GM13977 (cell line): ENCODE measurements at places on chromosomes 11 and 22.

DNA sequence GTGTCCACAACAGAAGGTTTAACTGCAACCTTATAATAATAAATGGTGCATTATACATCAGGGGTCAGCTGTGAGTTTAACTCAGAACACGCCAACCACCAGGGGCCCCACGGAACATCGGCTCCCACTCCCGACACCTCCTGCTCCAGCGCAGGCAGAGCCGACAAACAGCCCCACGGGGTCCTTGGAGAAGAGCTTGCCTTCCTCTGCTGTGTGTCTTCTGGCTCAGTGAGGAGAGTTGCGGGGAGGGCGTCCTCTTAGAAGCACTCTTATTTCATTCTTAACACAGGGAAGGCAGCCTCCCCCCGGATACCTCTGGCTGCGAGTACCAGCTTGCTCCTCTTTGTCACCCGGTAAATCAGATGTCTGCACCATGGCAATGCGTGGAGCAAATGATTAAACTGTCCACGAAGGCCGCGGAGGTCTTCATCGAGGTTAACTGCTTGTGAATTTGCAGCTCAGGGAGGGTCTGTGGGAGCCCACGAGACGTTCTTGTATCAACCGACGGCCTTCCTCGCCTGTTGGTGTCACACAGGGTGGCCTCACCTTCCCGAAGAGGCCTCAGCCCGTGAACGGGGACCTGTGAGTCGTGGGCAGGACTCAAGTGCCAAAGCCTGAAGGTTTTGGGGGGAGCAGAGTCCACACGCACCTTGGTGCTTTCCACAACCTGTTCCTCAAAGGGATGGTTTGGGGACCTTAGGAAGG is 464.0 kb downstream of the BRD1 start:
- no peak for DNase-seq

DNA sequence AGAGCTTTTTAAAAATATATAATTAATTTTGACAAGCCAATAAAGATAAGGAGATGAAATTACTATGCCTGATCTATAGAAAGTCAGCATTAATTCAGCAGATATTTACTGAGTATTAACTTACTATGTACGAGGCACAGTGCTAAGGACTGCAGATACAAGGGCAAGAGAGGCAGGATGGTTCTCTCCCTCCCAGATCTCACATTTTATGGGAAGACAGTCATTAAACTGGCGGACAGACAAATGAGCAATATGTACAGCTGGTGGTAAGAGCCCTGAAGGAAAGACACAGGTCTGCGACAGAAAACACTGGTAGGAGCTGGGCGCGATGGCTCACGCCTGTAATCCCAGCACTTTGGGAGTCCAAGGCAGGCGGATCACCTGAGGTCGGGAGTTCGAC is 36.8 kb downstream of the MCHR1 start:
- DNase-seq = no peak

DNA sequence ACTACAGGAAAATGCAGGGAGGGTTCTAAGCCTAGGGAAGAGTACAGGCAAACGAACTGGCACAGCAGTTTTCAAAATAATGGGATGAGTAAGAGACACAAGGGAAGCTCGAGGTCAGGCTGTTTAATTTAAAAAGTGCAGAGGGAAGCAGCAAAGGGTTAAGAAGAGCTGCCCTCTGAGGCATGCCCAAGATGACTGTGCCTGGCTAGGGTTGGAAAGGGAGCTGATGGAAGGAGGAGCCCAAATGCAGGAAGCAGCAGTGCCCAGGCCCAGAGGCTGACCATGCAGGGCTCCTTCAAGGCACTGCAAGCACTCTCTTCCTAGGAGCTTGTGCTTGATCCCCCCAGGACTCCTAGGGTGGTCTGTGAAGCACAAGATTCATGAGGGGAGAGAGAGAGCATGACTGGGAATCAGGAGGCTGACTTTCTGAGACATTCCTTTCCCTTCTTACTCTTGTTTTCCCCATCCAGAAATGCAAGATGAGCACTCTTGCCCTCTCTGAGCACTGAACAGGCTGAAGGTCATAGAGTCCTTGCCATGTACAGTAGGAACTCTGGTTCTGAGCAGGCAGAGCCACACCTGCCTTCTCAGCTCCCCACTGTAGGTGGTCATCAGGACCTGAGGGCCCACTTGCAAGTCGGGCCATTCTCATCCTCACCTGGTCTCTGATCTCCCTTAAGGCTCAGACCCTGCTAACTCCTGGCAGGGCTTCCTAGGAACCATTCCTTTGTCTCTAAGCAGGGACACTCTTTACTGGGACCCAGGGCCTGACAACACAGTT is 46.7 kb upstream of the DRD2 start:
- DNase-seq = no peak

- no peak for DNase-seq
Measured at GRCh38 chr22:23632178-23632577, at the start of gene DRICH1. Gene DRICH1 (minus strand): TSS chr22:23632321. CDS start chr22:23632023, 298 bp downstream.

GRCh38 chr11:94751218-94751609 is 16.9 kb upstream of the AMOTL1 start:
- no peak for DNase-seq

GRCh38 chr11:126002181-126002580 is 56.3 kb downstream of the VSIG10L2 start:
- DNase-seq = no peak

GRCh38 chr22:45992737-45993136 is 15.8 kb upstream of the WNT7B start:
- no peak for DNase-seq

GRCh38 chr11:93491973-93492372 is 51.2 kb downstream of the SMCO4 start:
- no peak for DNase-seq

GRCh38 chr22:17853073-17853472 is 78.8 kb upstream of the BID start:
- no peak for DNase-seq

- DNase-seq = no peak
Measured at GRCh38 chr11:122395282-122395681, 260.2 kb upstream of the UBASH3B start.

DNA sequence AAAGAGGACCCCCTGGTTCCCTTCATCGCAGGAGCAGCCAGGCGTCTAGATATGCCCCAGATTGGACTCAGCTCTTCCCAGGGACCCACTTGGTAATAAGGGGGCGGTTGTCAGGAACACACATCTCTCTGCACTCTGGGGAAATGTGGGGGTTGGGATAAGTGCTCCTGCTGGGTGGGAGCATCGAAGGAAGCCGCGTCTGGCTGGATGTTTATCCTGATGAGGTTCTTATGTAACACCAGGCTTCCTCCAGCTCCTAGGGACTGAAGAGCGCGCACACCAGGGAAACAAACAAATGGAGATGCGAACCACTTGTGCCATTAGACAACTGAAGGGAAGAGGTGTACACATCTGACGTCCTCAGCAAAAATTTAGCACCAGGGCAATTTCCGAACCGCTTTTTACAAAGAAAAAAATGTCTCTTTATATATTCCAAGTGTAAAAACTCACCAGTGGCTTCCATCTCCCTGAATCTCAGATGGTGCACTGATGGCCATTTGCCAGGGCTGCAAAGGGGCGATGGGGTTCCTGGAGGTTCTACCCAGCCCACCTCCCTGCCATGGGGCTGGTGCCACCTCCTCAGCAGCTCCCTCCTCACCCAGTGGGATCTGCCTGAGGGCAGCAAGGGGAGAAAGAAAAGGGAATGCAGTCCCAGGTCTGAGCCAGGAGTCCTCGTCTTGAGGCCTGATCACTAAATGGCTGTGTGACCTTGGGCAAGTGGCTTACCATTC is 89.4 kb downstream of the PKNOX2 start:
- DNase-seq = no peak

DNA sequence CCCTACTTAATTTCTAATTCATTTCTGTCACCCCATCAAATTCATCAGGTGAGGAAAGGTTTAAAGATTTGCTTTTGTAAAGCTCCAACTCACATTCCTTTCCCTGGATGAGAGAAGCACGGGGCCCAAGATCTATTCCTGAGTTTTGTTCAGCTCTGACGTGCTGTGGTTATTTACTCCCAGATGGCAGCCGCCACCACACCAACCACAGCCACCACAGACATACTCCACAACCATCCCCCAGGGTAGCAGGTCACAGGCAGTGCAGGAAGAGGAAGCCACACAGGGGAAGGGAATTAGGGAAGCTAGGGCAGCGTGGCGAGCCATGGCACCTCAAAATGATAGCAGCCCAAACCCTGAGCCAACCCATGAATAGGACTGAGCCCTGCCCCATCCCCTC is 63.5 kb upstream of the CSNK2A3 start:
- DNase-seq = no peak

GRCh38 chr11:102473543-102473942 is 21.0 kb upstream of the TMEM123 start:
- no peak for DNase-seq

DNA sequence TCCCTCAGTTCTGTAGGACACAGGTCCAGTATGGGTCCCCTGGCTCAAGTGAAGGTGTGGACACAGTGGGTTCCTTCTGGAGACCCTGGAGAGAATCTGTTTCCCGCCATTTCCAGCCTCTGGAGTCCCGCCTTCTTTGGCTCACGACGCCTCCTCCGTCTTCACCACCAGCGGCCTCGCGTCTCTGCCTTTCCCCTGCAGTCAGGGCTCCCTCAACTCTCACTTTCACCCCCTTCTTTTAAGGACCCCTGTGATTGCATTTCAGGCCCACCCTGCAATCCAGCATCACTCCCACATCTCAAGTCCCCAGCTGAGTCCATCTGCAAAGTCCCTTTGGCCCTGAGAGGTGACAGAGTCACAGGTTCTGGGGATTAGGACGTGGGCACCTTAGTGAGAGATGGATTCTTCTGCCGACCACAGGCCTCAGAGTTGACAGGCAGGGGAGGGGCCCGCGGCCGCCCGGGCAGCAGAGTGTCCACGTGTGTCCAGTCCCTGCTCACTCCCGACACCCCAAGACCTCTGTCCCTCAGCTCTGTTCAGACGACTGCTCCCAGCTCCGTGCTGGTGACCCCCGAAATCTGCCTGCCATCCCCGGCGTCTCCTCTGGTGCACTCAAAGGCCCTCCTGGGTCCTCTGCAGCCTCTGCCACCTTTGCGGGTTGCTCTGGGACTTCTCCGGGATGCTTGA is 36.9 kb upstream of the KRTAP5-7 start:
- no peak for DNase-seq

GRCh38 chr11:59368238-59369022 is 9.7 kb downstream of the OR5AN1 start:
- no peak for DNase-seq

GRCh38 chr22:19271856-19272535 is 19.5 kb downstream of the CLTCL1 start:
- DNase-seq = no peak

DNA sequence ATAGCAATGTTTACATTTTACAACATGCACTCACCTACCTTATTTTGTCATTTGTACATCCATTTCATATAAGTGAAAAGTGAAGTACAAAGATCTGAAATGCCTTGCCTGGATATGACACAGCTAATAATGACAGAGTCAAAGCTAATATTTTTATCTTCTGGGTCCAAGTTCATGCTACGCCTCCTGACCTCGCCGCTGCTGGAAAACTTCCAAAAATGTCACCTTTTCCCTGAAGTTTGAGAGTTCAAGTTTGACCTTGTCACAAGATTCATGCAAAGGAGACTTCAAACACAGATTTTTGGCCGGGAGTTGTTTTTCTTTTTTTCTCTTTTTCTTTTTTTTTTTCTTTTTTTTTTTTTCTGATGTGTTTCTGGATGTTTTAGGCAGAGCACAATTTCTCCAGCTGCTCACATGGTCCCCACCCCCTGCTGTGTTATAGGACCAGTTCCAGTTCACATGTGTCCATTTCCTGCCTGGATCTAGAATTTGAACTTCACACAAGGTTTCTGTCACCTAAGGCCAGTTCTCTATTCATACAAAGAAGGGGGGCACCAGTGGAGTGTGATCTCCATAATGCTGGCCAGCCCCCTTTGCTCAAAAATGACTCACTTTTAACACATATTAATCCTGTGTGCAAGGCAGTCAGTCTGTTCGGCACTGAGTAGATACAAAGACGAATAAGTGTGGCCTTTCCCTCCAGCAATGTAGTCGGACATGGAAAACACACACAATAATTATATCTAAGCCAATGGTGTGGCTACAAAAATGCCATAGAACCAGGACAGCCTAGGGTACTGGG is 546.8 kb downstream of the BUD13 start:
- no peak for DNase-seq

- DNase-seq = no peak
Measured at GRCh38 chr11:44842220-44842619, 108.5 kb downstream of the TP53I11 start.

DNA sequence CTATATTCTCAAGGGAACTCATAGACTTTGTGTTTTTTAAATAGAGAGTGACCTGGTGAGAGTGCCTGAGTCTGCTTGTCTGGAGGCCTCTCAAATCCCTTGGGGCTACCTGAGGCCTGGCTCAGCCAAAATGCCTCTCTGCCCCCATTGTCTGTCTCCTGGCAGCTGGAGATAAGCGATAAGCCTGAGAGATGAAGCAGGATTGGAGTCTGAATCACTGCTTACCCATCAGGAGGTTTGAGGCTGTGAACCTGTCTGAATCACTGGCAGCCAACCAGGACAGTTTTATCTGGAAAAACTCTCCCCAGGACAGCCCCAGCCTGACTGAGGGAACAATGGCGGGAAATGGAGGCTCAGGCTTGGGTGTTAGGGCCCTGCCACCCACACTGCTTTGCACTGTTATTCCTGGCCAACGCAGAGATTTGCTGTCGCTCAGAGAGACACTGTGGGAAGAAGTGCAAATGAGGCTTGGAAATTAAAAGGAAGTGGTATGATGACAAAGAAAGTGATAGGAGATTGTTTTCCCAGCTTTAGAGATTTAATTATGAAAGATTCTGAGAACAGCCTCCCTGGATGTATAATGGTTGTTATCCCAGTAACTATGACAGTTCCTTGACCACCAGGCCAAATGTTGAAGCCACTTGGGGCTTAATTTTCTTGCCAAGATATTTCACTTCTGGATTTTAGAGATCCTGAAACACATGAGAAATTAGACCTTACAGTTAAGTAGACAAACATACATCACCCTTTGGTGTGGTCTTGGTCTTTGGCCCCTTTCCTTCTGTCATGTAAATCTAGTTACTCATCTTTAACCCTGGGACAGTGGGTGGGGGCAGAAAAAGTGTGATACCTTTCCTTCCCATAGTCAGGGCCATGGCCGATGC is 102.1 kb downstream of the RASSF10 start:
- no peak for DNase-seq

DNA sequence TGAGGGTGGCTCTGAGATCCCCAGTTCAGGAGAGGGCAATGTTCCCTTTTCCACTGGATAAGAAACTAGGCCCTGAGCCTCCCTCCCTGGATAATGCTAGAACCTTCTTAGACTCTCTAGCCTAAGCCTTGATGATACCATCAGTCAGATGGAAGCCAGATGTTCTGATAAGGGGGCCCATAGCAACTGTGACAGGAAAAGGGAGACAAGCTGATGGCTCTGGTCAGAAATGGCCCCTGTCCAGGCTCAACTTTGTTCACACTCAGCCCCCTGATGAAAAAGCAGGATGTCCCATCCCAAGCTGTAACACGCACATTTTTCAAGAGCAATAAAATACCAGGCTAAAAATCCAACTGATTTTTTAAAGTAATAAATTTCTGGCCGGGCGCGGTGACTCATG is 7.2 kb upstream of the OAF start:
- no peak for DNase-seq

- no peak for DNase-seq
Measured at GRCh38 chr11:119254239-119254638, 48.1 kb downstream of the CBL start.
